ENCODE measurements at places on chromosomes 7 and 10.

GRCh38 chr10:73824146-73824725 lies 12.8 kb upstream of the NDST2 start:
- no peak for DNase-seq

GRCh38 chr7:129951226-129952085 lies 1.3 kb downstream of the UBE2H start:
- no peak for DNase-seq

- no peak for DNase-seq
These were observed 26.4 kb upstream of the ADRB1 start for GRCh38 chr10:114017271-114017670.

GRCh38 chr7:98908585-98908984 lies 30.3 kb downstream of the TRRAP start:
- no peak for DNase-seq

DNA sequence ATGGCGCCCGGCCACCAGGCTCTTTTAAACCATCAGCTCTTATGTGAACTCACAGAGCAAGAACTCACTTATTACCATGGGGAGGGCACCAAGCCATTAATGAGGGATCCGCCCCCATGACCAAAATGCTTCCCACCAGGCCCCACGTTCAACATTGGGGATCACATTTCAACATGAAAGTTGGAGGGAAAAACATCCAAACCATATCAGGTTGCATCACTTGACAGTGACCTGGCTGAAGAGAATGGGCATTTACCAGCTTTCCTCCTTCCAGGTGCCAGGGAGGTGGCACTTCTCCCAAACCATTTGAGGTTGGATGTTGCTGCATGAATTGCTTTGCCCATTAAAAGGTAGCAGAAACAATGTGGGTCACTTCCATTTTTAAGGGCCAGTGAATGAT lies 115.6 kb upstream of the TNS3 start:
- DNase-seq: no peak

DNA sequence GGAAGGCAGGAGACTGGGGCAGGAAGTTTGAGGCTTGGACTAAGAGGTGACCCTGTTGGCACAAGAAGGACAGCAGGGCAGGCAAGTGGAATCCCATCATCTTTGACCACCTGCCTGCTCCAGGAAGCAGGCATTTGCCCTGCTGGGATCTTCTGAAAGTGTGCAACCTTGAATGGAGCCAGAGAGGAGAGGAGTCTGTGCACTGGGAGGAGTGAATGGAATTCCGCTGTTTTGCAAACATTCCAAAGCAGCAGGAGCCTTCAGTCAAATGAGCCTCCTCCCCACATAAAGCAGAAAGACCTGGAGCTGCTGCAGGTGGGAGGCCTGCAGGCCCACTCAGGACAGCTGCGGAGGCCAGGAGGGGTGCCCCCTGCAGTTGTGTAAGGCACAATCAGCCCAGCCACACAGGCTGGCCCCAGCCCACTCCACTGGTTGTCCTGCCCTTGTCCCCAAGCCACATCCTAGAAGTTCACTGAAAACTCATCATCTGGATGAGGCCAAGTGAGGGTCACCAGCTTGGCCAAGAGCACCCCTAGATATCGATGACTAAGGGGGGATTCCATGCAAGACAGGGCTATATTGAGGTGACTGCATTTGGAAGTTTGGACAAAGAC lies 249.5 kb downstream of the RPS24 start:
- no peak for DNase-seq

DNA sequence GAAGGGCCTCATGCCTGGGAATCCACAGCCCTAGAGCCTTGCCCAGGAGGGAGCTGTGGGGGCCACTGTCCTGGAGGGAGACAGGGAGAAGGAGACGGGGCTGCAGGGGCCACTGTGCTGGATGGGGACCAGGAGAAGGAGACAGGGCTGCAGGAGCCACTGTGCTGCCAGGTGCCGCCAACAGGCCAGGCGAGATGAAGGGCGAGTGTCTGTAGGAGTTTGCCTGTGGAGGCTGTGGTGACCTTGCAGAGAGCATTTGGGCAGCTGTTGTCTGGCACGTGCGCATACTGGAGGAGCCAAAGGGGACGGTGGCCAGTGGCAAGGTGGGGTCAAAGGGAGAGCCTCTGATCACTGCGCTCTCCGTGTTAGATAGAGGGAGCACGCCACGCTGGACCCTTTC lies 79.2 kb downstream of the NKX6-2 start:
- no peak for DNase-seq

DNA sequence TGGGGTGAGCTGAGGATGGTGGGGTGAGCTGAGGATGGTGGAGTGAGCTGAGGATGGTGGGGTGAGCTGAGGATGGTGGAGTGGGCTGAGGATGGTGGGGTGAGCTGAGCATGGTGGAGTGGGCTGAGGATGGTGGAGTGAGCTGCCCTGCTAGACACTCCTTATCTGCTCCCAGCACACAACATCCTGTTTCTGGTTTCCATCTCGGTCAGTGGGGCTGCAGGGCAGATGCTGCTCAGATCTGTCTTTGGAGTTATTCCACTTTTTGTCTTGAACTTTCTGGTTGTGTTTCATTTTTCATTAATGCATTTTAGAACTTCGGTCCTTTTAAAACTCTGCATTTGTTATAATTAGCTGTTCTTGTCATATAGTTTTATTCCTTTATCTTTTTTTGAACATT lies 67.9 kb upstream of the ANTXRL start:
- DNase-seq: no peak

GRCh38 chr7:151754688-151755130 lies 122.2 kb downstream of the PRKAG2 start:
- no peak for DNase-seq

DNA sequence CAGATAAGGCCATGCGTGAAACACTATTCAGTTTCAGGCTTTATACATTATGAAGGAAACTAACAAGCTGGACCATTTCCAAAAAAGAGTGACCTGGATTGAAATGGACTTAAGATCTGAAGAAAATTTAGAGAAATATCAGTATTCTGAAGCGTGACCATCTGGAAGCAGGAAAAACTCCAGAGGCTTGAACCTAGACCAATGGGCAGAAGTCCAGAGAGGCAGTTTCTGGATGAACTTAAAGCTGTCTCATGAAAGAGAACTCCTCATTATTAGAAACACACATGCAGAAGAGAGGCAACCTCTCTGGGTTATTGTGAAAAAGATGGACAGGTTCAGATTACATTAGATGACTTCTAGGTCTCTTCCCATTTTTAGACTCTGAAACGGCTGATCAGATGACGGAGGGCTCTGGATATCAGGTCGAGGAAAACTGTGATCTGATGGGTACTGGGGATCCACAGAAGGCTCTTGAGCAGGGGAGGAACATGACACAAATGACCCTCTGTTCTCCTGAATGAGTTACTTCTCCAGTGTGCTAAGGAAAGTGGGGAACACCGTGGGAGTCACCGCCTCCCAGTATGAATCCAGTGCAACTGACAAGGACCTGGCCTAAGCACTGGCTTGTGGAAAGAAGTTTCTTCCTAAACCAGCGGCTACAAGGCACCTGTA lies 116.5 kb downstream of the SPDYE5 start:
- DNase-seq: no peak

DNA sequence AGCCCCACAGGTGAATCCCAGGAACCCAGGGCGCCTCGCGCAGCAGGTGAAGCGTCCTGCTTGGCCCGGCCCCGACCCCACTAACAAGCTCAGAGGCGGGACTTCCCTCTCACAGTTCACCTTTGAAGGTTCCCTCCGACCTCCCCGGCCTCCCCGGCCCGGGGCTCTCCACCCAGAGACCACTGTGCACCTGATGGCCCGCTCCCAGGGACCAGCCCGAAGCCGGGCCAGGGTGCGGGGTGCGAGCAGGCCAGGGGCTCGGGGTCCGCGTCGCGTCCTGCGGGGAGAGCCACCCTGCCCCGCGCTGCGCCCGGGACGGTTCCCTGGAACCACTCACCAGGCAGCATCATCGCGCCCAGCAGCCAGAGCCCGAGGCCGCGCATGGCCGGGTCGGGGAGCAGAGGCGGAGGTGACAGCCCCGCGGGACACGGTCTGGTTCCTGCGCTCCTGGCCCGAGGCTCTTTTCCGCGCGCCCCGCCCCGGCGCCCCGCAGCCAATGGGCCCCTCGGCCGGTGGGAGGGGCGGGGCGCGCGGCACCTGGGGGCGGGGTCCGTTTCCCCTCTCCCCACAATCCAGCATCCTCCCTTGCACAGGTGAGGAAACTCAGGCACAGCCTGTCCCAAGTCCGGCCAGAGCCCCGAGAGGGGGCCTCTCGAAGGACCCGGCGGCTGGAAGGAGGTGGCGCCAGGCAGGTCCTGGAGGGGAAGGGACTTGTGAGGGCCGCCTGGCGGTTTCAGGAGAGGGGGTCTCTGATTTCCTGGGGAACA lies at the start of gene ADAM8:
ADAM8 (minus strand) TSS at position 434 of the 767 bp plus-strand sequence; CDS start at position 383, 51 bp downstream.
- DNase-seq: peak; percentile 62

DNA sequence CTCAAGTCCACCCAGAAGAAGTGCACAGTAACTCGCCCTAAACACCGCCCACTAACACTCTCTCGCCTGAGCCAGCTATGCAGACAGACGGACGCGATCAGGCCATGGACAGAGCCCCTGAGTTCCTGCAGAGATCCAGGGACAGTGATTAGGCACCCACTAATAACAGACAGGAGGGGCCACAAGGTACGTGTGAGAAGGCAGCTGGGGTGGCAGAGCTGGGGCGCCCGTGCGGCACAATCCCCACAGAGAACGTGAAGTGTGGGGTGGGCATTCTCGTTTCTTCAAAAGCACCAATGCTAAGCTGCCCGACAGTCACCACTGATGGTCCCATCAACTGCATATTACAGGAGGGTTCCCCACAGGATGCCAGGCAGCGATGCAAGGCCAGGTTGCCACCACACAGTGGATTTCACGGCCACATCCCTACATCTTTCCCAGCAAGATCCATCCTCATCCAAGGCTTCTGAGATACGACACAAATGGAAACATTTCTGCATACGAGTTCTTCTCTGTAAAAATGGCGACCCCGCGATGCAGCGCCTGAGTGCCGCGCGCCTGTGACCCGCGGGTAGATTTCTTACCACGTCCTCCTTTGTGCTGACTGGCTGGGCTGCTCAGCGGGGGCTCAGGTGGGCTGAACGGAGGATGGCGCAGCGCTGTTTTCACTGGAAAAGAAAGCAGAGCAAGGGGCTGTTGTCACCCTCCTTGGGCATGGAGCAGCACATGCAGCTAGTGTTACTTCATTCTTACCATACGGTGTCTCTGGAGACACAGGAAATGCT lies 237.5 kb downstream of the TNS3 start:
- no peak for DNase-seq

DNA sequence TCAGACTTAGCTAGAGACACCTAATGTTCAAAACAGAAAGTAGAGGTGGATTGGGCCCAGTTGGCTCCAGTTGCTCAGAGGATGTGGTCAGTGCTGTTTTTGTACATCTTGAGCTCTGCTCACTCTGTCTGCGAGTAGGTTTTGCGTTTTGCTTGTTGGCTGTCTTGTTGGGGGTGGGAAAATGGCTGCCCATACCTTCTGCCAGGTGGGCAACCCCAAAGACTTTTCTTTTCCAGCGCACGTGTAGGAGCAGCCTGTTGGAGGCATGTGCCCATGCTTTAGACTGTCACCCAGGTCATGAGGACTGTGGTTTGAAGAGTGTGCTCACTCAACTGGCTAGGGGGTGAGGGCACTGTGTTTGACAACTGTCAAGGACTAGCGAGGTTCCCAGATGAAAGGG lies 73.9 kb downstream of the KAT6B start:
- no peak for DNase-seq

DNA sequence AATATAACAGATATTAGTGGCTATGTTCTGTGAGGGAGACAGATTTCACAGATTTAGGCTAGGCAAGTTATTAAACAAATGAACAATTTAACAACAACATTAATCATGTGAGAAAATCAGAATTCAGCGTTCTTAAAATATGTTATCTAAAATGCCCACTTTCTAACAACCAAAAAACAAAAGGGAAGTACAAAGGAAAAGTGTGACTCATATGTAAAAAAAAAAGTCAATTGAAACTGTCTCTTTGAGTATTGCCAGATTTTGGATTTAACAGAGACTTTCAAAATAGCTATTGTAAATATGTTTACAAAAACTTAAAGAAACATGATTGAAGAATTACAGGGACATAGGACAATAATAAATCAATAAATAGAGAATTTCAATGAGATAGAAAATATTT lies 34.8 kb upstream of the ARHGAP22 start:
- DNase-seq: no peak

DNA sequence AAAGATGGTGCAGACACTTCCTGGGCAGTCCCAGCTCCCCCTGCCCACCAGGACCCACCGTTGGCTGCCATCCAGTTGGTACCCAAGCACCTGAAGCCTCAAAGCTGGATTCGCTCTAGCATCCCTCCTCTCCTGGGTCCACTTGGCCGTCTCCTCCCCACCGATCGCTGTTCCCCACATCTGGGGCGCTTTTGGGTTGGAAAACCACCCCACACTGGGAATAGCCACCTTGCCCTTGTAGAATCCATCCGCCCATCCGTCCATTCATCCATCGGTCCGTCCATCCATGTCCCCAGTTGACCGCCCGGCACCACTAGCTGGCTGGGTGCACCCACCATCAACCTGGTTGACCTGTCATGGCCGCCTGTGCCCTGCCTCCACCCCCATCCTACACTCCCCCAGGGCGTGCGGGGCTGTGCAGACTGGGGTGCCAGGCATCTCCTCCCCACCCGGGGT lies 14.5 kb upstream of the LIMK1 start:
- DNase-seq: no peak

DNA sequence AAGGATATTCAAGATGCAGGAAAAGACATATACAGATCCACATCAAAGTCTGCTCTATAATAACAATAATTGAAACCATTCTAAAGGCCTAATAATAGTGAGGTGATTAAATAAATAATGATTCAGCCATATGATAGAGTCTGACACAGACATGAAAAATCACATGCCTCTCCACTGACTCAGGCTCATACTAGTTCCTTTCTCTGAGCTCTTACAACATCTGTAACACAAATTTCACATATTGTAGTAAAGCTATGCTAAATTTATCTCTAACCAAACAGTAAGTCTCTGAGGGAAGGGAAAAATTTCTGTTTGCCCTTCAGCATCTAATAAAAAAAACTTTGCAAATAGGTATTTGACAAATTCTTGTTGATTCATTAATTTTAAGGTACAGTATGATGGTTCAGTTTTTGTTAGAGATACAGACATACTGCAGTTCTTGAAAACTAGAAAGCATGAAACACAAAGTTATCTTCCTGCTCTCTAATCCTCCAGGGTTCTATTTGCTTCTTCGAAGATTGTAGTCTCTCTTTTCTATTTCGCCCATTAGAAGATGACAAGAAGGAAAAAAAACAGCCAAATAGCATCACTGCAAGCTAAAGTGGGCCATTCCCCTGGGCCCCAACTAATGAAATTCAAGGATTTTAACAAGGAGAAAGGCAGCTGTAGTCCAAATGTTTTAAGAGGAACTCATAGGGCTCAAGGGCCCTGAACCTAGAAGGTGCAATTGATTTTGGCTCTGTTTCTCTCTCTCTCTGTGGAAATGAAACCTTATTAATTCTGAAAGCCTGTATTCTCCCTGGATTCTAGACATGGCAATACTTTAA lies 53.9 kb downstream of the CUBN start:
- DNase-seq: no peak
